Chondrocyte (in vitro differentiated cells): ENCODE measurements at places on chromosomes 12 and 14.

GRCh38 chr12:89421092-89421835 lies 69.0 kb upstream of the DUSP6 start:
- DNase-seq, result no peak

DNA sequence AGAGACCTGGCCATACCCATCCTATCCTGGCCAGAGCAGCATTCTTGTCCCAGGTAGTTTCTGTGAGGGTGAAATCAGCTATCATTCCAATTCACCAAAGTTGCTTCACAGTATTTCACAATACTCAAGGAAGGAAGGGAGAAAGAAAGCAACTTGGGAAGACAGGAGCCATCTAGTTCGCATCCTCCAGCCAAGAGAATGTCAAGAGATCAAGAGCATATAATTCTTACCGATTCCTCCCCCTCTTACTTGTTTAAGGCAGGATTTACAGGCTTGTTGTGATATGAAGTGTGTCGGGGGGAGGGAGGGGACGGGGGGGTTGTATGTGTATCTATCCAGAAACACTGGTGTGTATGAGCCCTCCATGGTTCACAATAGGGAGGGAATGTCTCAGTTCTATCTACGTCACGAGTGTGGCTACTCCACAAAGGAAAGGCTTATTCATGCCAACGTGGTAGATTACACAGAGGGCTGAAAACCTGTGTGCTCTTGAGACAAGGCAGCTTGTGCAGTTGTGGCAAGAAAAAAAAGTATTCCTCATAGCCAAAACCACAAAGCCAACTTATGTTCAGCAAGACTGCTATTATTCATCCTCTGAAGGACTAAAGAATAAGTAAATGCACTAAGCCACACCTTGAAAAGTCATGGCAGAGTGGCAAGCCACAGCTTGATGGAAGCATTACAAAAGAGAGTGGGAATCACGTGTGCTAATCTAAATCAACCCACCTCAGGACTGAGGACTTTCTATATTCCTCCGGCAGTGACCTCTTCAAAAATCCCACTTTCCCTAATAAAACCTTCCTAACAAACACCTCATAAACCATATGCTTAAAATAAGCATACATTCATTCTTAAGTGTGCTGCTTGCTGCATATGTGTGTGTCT lies 35.0 kb downstream of the CORO1C start:
- no peak for DNase-seq

DNA sequence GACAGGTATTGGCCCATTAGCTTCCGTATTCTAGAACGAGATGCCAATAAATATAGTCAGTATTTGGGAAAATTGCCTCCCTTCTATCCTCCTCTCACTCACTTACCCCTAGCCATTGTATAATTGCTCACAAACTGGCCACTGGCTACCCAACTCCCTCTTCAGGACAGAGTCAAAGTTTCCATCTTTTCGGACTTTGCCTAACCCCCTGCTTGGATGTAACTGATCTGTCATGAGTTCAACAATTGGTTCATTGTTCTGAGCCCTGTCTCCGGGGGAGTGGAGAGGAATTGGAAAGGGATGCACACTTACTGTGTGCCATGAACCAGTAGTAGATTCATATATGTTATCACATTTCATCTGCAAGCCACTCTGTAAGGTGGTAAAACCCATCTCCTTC lies 12.2 kb downstream of the MYRFL start:
- DNase-seq, result no peak

DNA sequence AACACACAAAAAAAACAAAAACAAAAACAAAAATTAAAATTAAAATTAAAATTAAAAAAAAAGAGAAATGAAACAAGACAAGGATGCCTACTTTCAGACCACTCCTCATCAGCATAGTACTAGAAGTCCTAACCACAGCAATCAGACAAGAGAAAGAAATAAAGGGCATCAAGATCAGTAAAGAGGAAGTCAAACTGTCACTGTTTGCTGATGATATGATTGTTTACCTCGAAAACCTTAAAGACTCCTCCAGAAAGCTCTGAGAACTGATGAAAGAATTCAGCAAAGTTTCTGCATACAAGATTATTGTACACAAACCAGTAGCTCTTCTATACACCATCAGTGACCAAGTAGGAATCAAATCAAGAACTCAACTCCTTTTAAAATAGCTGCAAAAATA lies 29.2 kb downstream of the ALG10 start:
- no peak for DNase-seq

- no peak for DNase-seq
Measured at GRCh38 chr12:92505254-92506231, 197.2 kb upstream of the PLEKHG7 start.

DNA sequence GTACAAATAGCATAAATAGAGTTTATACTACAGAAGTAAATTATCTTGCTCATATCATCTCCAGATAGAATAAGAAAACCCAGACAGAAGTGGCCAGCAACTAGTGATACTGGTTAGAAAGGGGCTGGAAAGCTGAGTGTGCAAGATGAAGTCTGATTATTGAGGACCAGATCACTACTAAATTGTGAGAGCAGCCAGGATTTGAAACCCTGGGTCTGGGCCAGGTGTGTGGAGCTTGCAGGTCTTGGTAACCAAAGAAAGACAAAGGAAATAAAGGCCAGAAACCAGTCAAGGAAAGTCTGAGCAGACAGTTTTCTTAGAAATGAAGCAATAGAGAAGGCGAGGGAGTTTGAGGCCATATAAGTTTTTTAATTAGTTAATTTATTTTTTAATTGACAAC lies 611.8 kb downstream of the ETNK1 start:
- no peak for DNase-seq

GRCh38 chr12:4292341-4293073 lies 18.9 kb downstream of the CCND2 start:
- DNase-seq, result no peak

DNA sequence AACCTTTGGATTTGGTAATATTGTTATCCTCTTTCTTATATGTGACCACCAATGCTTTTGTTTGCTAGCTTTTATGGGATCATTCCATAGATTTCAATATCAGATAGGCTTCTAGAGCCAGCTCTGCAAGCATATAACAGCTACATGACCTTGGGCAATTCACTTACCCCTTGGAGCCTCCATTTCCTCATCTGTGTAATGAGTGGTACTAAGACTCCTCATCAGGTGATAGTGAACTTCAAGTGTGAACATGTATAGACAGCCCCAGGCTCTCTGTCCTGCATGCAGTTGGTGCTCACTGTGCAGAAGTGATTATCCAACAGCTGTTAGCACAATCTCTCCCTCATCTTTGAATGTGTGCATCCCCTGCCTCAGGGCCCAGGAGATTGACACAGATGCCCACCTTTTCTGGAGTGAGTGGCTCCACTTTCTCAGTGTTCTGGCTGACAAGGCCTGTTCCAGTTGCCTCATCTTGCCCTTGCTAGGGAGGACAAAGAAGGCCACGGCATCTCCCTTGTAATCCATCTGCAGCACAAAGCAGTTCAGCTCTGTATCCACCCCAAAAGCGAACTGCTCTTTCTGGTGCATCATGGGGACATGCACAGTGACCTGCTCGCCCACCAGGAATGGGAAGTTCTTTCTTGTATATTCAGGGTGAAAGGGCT lies 9.2 kb downstream of the SERPINA9 start:
- no peak for DNase-seq

GRCh38 chr12:93526786-93527428 lies 45.6 kb upstream of the SOCS2 start:
- DNase-seq, result no peak

DNA sequence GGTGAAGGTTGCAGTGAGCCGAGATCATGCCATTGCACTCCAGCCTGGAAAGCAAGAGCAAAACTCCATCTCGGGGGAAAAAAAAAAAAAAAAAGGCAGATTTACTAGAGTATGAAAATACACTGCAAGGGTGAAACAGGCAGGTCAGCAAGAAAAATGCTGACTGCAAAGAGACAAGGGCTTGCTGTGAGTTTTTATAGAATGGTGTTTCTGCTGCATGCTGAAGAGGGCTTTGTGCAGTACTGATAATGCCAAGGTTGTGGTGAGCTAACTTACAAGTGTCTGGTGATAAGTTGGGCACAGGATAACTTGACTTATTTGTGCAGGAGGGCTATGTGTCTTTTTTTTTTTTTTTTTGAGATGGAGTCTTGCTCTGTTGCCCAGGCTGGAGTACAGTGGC lies 25.9 kb upstream of the SRP54 start:
- no peak for DNase-seq

DNA sequence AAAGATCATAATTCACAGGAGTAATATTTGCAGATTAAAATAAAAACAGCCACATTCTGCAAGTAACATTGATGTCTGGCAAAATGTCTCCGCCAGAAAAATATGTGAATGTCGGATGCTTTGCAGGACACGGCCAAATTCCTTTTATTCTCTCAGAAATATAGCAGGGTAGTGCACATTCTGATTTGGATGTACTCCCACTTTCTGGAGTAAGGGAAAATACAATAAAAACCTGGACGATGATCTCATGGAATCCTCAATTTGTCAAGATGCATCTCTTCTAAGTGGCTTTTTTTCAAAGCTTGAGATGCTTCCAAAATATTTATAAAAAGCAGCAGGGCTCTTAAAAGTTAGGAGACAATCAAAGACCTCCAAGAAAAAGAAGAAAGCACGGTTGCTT lies 133.3 kb downstream of the TBX5 start:
- no peak for DNase-seq

GRCh38 chr14:39383741-39384140 lies 48.5 kb downstream of the FBXO33 start:
- DNase-seq, result no peak

- no peak for DNase-seq
Measured at GRCh38 chr14:95862243-95862642, 14.4 kb upstream of the TUNAR start.

DNA sequence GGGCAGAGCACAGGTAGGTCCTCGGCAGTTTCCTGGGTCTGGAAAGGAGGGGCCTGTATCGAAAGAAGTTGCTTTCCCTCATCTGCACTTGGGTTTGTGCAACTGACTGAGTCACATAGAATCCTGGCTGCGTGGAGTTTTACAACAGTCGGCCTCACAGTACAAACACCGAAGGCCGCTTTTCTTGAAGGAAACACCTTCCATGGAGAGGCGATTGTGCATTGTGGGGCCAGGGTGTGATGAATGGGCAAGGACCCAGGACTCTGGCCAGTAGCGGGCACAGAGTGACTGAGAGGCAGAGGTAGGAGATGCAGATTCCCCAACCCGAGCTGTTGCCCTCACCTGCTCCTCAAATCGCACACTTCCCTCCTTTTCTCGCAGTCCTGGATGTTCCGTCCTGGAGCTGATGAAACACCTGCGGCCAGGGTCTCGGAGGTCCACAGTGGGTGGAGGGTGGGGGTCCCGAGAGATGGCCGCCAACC lies 7.7 kb downstream of the CCND2 start:
- DNase-seq, result no peak
